ENCODE measurements at places on chromosomes 2 and 18.

DNA sequence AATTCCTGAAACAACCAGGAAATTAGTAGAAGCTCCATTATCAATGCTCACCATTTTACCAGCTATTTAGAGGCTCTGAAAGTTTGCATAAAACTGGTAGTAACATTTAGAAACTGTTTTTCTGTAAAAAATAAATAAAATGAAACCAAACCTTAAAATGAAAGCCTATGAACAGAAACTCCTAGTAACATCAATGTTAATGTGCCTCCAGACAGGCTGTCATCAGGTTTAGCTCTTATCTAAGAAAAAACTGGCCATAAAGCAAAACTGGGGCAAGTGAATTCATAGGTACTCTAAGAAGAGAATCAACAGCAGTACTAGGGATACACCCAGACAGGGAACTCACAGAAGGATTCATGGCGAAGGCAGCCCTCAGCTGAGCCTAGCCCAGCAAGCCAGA, 8.0 kb downstream of the E2F6 start:
- DNase-seq, result no peak

- DNase-seq, result peak; percentile 95
Observed at GRCh38 chr2:69436938-69437750, at the start of gene NFU1. Gene NFU1, minus strand, starts transcription at chr2:69437435. Its CDS starts 13 bp downstream, at chr2:69437422.

- DNase-seq, result no peak
Observed at GRCh38 chr2:60414495-60415138, 138.8 kb downstream of the BCL11A start.

DNA sequence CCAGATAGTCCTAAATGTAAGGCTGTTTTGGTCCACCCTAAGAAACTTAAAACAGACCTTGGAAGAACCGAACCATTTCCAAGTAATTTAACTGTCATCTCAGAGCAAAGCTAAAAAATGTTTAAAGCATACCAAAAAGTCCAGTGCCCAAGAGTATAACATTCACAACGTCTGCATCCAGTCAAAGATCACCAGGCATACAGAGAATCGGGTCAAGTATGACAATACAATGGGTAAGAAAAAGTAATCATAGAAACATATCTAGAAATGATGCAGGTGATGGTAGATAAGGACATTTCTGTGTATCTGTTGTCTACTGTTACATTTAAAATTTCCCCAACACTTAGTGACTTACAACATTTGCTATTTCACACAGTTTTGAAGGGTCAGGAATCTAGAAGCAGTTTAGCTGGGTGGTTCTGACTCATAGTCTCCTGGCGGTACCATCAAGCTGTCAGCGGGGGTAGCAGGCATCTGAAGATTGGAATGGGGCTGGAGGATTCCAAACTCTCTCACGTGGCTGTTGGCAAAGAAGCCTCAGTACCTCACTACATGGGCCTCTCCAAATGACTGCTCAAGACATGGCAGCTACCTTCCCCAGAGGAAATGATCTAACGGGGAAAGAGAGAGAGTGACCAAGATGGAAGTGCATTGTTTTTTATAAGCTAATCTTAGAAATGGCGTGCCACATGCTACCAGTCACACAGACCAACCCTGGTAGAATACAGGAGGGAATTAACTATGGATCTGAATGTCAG, 36.6 kb upstream of the DYNC2LI1 start:
- peak; percentile 75 for DNase-seq

DNA sequence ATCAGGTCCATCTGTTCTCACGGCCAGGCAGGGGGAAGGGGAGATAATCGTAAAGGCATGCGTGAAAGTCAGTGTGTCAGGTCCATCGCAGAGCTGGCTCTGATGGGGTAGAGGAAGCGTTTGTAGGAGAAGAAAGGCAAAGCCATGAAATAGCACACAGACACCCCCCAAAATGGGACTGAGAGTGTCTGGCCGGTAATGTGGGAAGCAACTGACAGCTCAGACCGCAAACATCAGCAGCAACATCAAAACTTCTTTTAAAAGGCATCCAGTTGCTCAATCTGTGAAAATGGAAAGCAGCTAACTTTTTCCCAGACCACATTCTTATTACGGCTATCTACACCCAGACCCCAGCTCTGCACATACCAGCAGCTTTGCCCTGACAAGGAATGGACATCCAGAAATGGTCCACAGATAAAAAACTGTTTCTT, 232.6 kb downstream of the EN1 start:
- DNase-seq, result no peak

DNA sequence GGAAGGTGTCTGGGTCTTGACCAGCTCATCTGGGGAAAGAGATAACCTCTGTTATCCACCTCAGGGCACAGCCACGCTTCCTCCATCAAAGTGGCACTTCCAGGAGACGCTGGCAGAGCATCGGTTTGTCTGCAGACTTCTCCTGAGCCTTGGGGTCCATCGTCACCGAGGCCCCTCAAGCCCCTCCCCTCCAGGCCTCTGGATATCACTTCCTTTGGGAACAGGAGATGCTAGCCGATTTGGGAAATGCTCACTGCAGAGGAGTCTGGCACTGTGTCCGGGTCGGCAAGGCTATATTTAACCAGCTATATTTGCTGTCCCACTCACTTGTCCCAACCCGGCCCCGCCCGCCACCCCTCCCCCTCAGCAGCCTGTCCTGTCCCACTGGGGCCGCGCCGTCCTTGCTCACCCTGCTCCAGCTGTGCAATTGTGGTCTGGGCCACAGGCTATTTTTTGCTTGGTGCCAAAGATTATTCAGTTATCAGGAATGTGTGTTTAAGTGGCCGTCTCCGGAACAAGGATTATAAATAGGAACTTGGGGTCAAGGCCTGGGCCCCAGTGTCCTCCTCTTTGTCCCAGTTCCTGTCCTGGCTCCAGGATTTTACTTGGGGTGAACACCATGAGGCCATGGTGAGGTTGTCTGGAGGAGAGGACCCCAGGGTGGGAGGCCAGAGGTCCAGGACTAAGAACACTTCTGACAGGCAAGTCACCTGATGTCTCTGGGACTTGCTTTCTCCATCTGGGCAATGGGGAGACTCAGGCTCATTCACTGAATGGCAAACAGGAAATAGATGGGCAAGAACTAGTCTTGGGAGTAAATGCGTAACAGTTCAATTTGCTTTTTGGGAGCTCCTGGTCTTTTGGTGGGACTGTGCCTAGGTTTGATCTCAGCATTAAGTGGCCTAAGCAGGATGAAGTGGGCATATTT, 263.6 kb downstream of the DYSF start:
- peak; percentile 87 for DNase-seq

DNA sequence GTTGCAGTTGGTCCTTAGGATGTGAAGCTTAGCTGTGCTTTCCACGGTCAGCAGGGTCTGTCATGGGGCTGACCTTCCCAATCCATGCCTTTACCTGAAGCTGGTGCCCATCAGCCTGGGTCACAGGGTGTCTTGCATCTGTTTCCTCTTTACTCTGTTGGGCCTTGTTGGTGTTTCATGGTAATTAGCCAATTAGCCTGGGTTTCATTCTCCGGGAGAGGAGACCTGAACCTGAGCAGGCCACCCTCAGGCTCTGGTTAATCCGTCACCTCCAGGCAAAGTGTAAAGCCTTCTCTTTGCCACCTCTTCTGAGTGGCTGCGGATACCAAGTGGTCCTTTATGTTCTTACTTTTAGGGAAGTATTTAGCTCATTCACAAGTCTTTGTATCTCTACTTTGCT, 140.1 kb downstream of the GBX2 start:
- DNase-seq, result no peak

DNA sequence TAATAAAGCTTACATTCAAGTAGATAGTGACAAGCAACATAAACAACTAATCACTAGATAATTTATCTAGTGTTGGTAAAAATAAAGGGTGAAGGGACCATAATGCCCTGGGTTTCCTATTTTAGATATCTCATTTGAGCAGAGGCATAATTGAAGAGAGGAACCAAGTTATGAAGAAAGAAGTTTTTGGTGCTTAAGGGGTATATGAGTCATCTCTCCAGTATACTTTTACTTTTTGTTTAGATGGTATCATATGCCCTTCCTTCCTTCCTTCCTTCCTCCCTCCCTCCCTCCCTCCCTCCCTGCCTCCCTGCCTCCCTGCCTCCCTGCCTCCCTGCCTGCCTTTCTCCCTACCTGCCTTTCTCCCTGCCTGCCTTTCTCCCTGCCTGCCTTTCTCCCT, 1053.5 kb upstream of the CELF4 start:
- no peak for DNase-seq

DNA sequence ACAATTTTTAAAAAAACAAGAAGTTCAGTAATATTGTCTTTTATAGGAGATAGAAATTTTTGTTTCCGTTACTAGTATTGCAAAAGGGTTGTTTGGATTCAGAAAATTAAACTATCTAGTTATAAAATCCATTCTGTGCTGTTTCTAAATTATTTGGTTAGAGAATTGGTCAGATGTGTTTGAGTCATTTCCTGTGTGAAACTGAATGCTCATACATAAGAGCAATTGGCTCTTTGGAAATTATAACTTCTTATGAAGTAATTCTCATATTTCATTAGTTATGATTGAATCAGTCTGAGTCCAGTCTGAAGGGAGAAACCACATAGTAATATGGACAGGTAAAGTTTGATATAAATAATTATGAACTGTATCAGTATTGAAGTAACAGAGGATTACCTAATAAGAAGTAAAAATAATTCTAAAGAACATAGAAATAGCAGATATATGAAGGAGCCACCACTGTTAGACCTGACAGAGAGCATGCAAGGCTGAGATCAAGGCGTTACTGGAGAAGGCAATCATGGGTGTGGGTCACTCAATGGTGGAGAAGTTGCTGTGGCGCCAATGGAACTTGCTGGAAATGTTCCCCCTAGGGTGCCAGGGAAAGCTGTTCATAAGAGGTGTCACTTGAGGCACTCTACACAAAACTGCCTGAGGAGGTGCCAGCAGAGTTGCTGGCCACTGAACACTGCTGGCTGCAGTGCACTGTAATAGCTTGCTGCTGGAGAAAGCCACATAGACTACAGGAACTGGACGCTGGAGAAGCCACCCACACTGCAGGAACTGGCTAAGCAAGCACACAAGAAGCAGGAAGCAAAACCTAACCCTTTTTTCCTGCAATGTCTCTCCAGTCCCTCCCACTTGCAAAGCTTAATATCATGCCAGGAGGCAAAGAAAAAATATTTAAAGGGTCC, 18.0 kb upstream of the FAP start:
- DNase-seq, result peak; percentile 86

GRCh38 chr2:5409898-5410381, 282.2 kb upstream of the SOX11 start:
- no peak for DNase-seq

- no peak for DNase-seq
Observed at GRCh38 chr2:143422681-143423080, 293.5 kb downstream of the ARHGAP15 start.

DNA sequence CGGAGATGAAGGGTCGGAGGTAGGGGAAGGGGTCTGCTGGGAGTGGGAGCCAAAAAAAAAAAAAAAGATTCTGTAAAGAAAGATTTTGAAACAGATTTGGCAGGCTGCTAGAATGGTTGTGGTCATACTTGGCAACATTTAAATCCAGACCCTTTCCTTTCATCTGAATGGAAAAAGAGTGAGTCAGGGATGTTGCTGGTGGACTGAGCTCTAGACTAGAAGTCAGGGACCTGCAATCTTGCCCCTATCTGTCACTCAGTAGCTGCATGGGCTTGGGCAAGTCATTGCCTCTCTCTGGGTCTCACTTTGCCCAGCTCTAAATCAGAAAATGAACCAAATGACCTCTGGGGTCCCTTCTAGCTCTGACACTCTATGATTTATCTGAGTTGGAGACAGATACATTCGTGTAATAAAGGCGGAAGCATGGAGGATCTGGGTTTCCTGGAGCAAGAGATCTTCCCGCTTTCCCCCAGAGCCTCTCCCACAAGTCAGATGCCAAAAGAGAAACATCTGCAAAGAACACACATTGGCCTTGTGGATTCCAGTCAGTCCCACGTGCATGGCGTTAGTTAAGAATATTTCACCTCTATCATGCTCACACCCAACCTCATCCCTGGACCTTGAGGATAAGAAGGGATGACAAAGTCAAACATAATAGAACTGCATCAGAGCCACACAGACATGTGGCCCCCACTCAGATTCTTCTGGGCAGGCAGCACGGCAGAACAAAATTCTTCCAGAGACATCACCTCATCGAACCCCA, 58.5 kb downstream of the ADD2 start:
- no peak for DNase-seq

DNA sequence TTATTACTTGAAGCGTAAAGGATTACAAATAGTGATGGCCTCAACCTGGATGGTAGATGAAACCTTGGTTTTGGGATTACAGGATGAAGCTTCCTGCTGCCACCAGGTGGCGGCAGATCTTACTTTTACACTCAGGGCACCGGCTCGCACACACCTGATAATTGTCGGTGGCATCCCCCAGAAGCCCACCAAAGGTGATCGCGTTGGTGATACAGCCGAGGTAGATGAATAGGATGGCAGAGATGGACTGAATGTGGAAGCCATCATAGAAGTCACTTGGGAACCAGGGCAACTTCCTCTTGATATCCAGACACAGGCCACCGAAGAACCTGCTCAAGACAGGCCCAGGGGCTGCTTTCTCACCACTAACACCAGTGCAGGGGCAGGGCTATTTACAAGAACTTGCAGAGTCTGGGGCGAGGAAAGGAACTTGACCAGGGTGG, 51.8 kb downstream of the MTHFD2 start:
- peak; percentile 22 for DNase-seq

DNA sequence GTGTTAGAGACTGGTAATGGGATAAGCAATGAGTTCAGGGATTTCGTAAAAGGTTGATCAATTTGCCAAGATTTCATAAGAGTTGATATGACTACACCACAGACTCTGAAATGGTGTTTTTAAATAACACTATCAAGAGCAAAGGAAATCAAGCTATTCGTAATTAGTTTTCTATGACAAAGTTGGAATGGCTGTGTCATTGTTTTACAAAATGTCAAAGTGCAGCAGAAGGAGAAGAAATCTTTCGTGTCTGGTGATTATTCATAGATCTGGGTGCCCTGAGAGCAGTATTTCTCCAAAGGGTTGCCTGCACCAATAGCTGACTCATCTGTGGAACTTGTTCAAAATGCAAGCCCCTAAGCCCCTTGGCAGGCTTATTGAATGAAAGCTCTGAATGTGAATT, 70.1 kb downstream of the NABP1 start:
- peak; percentile 73 for DNase-seq

- DNase-seq, result no peak
Observed at GRCh38 chr2:33485051-33485450, 8.6 kb downstream of the RASGRP3 start.
